ENCODE measurements at places on chromosomes 12 and 14.

GRCh38 chr12:80411787-80412186 is 32.2 kb upstream of the PTPRQ start:
- no peak for DNase-seq

GRCh38 chr12:93784339-93785086 is 107.3 kb downstream of the CRADD start:
- DNase-seq = peak; percentile 48

DNA sequence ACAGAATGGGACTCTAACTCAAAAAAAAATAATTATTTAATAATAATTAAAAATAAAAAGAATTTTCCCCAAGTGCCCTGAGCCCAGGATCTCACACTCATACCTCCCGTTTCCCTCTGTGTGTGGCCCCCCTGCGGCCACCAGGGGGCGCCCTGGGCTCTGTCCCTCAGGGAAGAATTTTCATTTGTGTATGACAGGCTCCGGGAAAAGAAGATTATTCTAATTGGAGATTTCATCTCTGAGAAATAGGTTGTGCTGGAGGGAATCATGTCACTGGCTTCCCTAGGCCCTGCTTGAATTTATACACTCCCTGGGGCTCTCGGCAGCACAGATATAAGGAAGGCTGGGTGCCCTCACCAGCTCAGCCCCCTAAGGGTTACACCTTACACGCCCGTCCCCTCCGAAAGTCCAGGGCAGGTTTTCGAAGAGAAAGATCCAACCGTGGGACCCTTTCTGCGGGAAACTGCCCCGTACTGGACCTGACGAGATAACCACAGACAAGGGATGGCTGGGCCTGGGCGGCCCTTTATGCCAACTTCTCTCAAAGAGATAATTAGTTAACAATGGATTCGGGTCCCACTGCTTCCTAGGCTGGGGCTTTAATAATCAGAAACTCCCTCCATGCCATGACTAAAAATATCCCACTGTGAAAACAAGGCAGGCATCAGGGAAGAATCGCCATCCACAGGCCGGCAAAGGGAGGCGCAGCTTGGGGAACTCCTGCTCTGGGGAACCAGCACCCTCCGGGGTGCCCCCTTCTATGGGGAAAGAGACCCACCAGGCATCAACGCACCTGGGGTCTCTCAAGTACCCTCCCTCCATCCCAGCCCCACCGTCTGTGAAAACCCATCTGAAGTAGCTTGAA is 80.7 kb downstream of the KDM2B start:
- peak; percentile 82 for DNase-seq

DNA sequence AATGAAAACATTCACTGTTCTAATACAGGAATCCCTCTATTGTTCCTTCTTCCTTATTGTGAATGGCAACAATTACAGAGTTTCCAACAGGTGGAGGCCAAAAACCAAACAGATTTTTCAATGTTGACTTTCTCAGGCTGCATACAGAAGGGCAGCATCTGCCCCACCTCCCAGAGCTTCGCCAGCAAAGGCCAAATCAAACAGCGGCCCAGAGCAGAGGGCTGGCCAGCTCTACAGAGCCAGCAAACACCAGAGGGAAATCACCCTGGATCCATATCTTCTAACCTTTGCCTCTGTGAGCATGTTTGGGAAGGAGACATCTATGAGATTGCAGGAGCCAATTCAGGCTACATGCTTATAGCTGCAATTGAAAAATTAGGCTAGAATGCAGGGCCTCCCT is 4.4 kb upstream of the CRACR2A start:
- DNase-seq = peak; percentile 64

DNA sequence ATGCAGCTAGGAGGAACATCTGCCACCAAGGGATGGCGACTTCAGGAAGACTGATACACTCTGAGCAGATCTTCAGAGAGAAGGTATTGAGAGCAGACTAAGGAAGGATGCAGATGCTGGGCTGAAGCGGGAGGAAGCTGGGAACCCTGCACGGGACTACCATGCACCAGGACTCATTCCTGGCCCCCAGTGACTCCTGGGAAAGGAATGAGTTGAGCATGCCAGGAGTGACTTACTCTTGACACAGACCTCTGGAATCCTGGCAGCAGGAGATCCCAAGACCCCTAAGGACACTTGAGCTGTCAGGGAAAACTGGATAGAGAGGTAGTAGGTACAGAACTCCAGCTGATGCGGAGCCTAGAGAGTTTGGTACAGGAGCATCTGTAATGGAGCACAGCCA is 336.1 kb downstream of the RPS29 start:
- DNase-seq = no peak

DNA sequence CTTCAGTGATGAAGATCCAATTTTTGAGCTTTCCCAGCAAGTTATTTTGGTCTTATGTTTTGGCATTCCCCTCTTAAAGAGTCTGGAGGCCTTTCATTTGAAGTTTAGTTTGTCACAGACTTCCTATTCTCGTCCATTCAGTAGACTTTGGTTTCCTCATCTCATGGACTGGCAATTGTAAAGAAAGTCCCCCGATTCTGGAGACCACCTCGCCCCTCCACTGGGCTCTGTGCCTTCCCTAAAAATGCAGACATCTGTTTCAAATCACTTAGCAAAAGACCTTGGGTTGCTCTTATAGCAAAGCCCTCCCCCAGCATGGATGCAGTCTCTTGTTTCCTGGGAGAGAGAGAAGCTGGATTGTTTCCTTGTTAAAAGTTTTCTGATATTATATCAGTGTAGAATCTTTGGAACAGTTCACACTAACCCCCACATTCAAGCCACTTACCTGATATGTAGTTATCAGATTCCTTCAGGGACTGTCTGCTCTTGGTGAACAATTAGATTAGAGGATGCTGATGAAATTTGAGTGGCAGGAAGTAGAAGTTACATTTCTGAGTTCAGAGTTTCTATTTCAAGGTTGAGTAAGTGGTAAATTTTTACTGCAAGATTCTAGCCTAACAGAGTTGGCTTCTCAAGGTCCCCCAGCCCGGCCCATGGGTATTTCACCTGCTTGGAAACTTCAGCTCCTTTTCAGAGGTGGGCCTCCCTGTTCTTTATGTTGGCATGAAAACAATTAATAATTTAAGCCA is 56.3 kb downstream of the PLXNC1 start:
- no peak for DNase-seq

GRCh38 chr12:90064852-90065801 is 356.5 kb upstream of the ATP2B1 start:
- no peak for DNase-seq

GRCh38 chr12:77995436-77996167 is 164.9 kb downstream of the NAV3 start:
- DNase-seq = no peak

- no peak for DNase-seq
Observed at GRCh38 chr12:104455578-104456416, 951 bp upstream of the CHST11 start.

DNA sequence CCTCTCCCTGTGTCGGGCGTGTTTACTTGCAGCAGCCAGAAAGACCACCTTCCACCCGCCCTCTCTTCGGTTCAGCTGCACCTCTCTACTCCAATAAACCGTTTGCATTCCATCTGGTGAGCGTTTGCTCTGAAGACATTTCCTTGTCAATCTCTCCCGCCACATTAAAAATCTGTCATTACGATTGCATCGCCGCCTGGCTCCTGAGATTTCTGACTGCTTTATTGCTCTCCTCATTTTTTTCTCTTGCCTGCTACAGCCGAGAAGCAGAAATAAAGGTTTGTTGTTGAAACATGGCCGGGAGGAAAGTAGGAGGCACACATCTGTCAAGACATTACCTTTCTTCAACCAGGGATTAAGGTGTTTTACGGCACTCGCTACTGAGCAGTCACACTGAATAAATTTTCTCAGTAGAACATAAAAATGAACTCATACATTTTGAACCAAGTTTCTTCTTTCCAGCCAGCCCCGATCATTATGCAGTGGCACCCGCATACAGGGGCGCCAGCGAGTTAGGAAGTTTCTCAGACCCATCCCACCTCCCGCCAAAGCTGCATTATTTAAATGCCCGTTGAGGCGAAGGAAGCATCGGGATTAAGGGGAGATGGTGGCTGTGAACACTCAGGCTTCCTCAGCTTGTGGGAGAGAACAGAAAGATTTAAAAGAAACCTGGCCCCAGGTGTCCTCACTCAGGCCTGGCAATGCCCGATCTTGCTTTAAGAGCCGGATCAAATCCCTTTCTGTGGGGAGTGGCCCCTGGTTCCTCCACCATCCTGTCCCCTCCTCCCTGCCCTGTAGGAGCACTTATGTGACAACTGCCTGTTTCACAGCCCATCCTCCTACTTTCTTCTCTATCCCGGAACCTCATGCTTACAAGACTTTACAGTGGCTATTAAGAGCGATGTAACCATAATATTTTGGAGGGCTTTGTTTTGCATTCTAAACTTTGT is 1108.9 kb downstream of the BCL11B start:
- DNase-seq = no peak

DNA sequence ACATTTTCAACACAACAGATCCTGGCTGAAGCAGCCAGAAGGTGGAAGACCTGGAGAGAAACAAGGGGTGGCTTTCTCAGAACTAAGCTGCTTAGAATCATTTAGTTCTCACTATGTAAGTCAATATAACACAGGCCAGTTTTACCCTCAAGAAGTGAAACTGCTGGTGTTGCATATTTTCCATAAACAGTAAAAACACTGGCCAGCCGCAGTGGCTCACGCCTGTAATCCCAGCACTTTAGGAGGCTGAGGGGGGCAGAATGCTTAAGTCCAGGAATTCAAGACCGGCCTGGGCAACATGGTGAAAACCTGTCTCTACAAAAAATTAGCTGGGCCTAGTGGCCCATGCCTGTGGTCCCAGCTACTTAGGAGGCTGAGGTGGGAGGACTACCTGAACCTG is 11.6 kb downstream of the STX2 start:
- no peak for DNase-seq

DNA sequence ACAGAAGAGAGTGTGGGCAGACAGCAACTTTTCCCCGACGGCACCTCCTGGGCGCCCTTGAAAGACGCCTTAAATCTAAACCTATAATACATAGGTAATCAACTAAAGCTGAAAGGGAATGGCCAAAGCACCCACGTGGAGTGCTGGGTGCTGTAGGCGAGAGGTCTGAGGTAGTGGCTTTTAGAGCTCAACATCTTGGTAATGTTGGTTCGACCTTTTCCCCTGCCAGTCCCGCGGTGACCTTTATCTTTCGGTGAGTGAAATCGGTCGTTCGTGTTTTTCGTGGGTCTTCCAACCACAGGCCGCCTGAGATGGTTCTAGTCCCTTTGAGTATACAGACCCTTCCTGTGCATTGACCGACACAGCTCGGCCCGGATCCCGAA is 9.1 kb downstream of the OR6S1 start:
- no peak for DNase-seq

GRCh38 chr12:40390980-40391379 is 166.2 kb downstream of the LRRK2 start:
- DNase-seq = no peak

GRCh38 chr12:95851606-95852005 is 7.1 kb upstream of the SNRPF start:
- no peak for DNase-seq

DNA sequence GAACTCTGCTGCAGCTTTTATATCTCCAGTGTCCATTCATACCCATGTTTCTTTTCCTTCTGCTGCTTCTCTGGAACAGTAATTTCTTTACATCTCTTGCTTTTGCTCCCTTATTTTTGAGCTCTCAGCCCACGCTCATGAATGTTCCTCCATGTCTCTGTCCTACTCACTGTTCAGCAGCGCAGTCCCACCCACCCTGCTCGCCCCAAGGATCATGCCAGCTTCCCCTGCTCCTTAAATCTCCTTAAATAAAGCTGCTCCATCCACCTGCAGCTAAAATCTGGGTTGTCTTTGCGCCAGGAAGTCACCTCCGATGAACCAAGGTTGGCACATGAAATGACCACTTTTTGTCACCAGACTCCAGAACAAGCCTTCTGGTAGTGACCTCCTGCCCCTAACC is 201.1 kb upstream of the RGS6 start:
- no peak for DNase-seq

DNA sequence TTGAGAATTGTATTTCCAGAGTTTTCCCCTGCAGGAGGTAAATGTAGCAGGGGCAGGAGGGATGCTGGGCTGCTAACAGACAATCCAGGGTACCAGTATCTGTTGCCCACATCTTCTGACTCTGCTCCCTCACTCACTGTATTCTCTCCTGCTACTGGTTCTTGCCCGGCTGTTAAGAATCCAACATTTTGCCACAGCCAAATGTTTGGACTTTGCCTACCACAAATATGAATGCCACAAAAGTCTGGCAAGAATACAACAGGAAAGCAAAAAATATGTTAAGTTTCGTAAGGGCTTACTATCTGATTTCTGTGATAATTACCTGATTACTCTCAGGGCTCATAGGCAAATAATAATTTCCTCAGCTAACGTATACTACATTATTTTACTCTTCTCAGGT is 160.0 kb downstream of the BCAT1 start:
- no peak for DNase-seq

DNA sequence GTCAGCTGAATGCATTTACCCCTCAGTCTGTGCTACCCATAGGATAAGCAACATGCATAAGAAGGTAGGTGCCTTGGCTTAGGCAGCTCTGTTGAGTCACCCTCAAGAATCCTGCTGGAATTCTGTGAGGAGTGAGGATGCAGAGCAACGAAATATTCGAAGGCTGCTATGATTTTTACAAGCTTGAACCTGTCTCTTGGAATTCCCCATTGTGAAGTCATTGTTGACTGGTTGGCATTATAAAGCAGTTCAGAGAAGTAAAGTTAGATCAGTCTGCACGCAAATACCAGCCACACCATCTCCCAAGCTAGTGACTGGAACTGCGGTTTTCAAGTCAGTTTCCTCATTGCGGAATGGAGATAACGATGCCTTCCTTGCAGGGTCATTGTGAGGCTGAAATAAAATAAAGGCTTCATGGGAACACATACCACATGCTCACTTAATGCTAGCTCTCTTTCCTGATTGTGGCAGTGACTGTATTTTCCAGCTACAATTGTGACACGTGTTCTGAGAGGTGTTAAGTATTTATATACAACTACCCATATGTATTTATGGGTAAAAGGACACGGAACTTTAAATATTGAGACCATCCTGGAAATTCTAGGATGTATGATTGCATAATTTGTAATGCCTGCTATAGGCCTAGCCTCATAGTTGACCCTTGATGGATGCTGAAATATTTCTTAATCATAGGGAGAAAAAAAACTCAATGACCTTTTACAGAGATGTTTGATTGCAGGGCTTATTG is 96.7 kb downstream of the ETV6 start:
- no peak for DNase-seq

GRCh38 chr14:26526137-26526536 is 71.7 kb downstream of the NOVA1 start:
- no peak for DNase-seq

DNA sequence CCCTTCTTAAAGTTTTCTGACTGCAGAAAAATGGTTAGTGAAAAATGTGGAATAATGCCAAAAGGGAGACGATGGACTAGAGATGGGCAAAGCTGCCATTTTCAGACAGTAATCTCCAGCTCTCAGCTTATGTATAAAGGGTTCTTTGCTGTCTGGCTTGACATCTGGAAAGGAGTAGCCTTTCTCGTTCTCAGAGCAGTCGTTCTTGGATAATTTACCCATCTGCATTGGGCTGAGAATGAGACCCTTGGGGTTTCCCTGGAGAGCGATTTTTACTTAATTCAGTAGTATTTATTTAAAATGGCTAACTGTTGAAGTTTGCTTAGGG is 1.2 kb downstream of the NUDT4 start:
- no peak for DNase-seq

GRCh38 chr14:33911046-33911445 is 39.8 kb downstream of the EGLN3 start:
- DNase-seq = no peak

- no peak for DNase-seq
Observed at GRCh38 chr14:54676812-54677708, 110.1 kb downstream of the SAMD4A start.

GRCh38 chr14:73842201-73842600 is 9.4 kb upstream of the PTGR2 start:
- DNase-seq = no peak
